ENCODE measurements at places on chromosomes 3 and 15. TPM values are rescaled to one million over a fixed set of nuclear protein-coding genes. Genes with fewer than 3 reads are reported as not detected.

Gene MOBP
- polyA plus RNA-seq = not detected

Gene MORC1
- polyA plus RNA-seq = not detected

Gene UBR1
- polyA plus RNA-seq = 3.8 TPM

Gene PLSCR5
- not detected for polyA plus RNA-seq

Gene PCSK6
- polyA plus RNA-seq = 10.3 TPM

Gene LRRN1
- 0.07 TPM for polyA plus RNA-seq

Gene ZNF385D
- 10.5 TPM for polyA plus RNA-seq

Gene GPR176
- 1.7 TPM for polyA plus RNA-seq

Gene ARHGEF26
- 2.3 TPM for polyA plus RNA-seq

Gene ECE2
- not detected for polyA plus RNA-seq

Gene UROC1
- not detected for polyA plus RNA-seq

Gene GPX1
- polyA plus RNA-seq = 203 TPM

- DNase-seq = no peak
These were observed 14.4 kb downstream of the ATP10A start for GRCh38 chr15:25848784-25849156.

- no peak for DNase-seq
These were observed 288.9 kb downstream of the SHQ1 start for GRCh38 chr3:72559385-72559784.

- peak; percentile 88 for DNase-seq
These were observed 71.3 kb downstream of the DHX36 start for GRCh38 chr3:154252759-154253638.

DNA sequence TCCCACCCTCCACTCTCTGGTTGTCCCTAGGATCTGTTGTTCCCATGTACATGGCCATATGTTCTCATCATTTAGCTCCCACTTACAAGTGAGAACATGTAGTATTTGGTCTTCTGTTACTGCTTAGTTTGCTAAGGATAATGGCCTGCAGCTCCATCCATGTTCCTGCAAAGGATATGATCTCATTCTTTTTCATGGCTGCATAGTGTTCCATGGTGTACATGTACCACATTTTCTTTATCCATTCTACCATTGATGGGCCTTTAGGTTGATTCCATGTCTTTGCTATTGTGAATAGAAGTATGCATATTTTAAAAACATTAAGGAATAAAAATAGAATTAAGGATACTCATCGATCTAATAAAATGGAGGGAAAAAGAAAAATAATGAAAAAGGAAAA is 278.4 kb downstream of the MBNL1 start:
- DNase-seq = no peak

GRCh38 chr15:24985224-24985623 is 30.4 kb downstream of the SNRPN start:
- DNase-seq = no peak

DNA sequence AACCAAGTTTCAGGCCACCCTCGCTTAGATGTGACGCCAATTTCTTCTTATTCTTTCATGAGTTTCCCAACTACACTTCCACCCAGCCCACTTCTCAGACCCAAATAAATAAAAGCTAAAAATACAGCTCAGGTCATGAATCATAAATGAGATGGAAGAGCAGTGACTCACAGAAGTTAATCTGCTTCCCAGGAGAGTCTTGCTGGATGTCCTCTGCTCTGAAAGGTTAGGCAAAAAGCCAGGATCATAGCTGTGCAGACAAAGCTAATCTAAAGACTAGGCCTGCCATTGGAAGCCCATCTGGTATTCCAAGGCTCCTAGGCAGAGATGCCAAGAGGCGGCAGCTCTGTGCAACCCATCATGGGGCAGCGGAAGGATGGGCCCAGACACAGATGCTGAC is 24.1 kb downstream of the SHC4 start:
- DNase-seq = no peak

- DNase-seq = no peak
These were observed 79.3 kb upstream of the SEC13 start for GRCh38 chr3:10400050-10400748.

- DNase-seq = no peak
These were observed 205.3 kb upstream of the LINGO1 start for GRCh38 chr15:77838061-77838460.

GRCh38 chr3:134276086-134276485 is 25.4 kb upstream of the RYK start:
- DNase-seq = no peak

DNA sequence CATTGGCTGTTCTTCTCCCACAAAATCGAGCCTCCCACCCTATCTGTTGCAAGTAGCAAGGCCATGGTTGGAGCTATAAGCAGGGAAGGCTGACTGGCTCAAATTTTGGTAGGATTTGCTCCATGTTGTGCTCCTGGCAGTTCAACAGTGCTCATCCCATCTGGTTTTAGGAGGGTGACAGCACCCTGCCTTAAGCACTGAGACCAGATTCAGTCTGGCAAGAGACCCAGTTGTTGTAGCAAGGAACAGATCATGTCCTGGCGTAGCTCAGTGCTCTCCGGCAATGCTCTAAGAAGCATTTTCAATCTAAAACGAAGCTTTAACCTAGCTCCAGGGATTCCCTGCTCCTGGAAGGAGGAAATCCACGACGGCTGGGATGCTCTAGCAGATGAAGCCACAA is 91.2 kb downstream of the RGMA start:
- no peak for DNase-seq

- DNase-seq = no peak
These were observed 483.0 kb upstream of the AGTR1 start for GRCh38 chr3:148214705-148215104.

DNA sequence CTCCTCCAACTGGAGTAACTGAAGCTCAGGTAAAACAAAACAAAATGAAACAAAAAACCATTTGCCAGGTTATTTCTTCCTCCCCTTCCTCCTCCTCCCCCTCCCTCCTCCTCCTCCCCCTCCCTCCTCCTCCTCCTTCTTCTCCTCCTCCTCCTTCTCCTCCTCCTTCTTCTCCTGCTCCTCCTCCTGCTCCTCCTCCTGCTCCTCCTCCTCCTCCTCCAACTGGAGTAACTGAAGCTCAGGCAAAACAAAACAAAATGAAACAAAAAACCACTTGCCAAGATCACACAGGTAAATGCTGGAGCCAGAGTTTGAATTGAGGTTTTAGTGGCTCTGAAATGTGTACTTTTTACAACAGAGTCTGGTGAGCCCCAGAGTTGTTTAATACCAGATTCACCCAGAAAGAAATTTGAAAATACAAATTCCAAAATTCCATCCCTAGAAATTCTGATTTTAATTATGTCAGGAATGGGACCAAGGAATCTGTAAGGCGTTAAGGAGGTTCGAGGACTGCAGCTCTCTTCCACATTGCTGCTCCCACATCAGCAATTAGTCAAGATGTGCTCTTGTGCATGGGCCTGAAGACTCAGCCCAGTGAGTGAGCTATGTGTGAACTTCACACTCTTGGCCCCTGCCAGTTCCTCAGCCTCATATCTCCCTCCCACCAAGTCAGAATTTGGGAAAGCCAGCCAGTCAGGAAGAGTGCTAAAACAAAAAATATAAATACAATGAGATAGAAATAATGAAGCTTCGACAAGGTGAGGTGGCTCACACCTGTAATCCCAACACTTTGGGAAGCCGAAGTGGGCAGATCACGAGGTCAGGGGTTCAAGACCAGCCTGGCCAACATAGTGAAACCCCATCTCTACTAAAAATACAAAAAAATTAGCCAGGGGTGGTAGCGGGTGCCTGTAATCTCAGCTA is 31.6 kb upstream of the ZNF770 start:
- DNase-seq = no peak

GRCh38 chr15:72340366-72340765 is 20.4 kb upstream of the CELF6 start:
- no peak for DNase-seq

- DNase-seq = no peak
These were observed 30.0 kb upstream of the NR2E3 start for GRCh38 chr15:71780115-71780976.

- DNase-seq = no peak
These were observed 1.8 kb upstream of the CYP11A1 start for GRCh38 chr15:74369084-74369745.

- no peak for DNase-seq
These were observed 2.3 kb downstream of the RPLP1 start for GRCh38 chr15:69454953-69455352.

DNA sequence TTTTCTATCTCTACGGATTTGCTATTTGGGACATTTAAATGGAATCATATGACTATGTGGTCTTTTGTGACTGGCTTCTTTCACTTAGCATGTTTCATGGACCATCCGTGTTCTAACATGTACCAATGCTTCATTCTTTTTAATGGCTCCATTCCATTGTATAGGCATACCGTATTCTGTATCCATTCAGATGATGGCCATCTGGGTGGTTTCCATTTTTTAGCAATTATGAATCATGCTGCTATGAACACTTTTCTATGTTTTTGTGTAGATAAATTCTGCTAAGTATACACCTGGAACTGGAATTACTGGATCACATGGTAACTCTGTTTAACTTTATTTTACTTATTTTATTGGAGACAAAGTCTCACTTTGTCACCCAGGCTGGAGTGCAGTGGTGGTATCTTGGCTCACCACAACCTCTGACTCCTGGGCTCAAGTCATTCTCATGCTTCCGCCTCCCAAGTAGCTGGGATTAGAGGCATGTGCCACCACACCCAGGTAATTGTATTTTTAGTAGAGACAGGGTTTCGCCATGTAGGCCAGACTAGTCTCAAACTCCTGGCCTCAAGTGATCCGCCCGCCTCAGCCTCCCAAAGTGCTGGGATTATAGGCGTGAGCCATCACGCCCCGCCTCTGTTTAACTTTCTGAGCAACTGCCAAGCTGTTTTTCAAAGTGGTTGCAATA is 13.4 kb downstream of the UBP1 start:
- DNase-seq = no peak

GRCh38 chr15:49467746-49468480 is 44.9 kb downstream of the FGF7 start:
- DNase-seq = no peak

DNA sequence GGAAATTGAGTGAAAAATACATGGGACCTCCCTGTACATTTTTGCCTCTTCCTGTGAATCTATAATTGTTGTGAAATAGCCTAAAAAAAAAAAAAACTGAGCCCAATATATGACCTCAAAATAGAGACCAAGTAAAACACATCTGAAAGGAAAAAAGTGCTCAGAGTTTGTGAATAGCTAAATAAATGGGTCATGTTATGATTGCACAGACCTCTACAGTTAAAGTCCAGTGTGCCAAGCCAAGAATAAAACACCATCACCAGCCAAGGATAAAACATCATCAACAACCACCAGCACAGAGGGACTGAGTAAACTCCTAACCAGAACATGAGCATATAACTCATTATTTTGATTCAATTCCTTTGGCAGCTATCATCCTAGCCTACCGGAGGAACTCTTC is 115.6 kb upstream of the AGTR1 start:
- no peak for DNase-seq

DNA sequence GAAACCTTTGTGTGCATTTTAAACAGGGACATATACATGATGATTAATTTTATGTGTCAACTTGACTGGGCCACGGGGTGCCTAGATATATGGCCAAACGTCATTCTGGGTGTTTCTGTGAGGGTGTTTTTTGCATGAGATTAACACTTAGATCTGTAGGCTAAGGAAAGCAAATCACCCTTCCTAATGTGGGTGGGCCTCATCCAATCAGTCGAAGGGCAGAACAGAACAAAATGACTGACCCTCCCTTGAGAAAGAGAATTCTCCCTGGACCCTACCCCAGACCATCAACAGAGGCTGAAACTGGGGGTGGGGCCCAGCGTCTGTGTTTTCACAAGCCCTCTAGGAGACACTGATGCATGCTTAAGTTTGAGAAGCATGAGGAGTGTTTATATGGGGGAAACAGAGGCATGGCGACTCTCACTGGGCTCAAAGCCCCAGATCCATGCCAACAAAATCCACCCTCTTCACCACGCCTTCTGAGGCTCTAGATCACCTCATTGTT is 56.2 kb downstream of the ITGA11 start:
- no peak for DNase-seq

- no peak for DNase-seq
These were observed 246.2 kb upstream of the MCTP2 start for GRCh38 chr15:93985176-93985575.

- no peak for DNase-seq
These were observed 1.3 kb upstream of the ZIC4 start for GRCh38 chr3:147407498-147408187.

- no peak for DNase-seq
These were observed 74.0 kb upstream of the PHLDB2 start for GRCh38 chr3:111785034-111785433.

DNA sequence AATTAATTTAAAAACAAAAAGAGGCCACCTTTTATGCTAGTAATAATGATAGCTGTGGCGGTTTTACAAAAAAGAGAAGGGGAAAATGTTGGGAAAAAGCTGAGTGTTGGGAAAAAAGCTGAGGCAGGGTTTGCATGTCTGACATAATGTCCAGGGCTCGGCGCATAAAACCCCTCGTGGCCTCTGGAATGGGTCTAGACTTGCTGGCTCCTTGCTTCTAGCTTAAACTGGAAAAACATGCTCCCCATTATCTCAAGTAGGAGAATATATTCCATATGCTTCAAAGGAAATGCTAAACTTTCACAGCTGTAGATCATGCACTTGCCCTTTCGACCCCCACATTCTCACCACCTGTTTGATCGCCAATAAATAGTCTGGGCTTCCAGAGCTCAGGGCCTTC is 53.0 kb downstream of the CYP19A1 start:
- DNase-seq = no peak

DNA sequence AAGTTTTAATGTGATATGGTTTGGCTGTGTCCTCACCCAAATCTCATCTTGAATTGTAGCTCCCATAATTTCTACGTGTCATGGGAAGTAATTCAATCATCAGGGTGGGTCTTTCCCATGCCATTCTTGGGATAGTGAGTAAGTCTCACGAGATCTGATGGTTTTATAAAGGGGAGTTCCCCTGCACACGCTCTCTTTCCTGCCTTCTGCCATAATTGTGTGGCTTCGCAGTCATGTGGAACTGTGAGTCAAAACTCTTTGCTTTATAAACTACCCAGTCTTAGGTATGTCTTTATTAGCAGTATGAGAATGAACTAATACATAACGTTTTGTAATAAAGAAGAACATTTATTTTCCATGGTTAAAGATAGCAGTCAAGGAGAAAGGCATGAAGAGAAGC is 39.2 kb upstream of the GOLIM4 start:
- no peak for DNase-seq

DNA sequence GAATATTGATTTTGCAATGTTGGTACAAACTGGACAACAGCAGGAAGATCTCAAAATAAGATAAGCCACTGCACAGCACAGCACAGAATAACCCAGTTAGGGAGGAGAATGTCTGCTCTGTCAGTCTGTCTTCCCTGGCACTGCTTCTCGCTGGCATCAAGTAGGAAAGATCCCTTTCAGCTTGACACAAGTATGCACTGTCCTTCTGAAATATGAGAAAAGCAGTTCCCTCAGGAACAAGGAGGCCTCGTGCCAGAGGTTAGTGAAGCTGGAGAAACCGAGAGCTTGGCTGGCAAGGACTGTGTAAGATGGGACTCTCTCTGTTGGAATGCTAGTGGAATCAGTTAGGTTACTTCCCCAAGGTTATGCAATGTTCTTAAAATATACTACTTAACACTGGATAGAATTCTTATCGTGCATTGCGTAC is 59.1 kb downstream of the FMN1 start:
- no peak for DNase-seq
